NCI-H1436 treated with DMSO at 0.1 percent for 48 hours (cell line): ENCODE measurements at places on chromosomes 5 and 9.

DNA sequence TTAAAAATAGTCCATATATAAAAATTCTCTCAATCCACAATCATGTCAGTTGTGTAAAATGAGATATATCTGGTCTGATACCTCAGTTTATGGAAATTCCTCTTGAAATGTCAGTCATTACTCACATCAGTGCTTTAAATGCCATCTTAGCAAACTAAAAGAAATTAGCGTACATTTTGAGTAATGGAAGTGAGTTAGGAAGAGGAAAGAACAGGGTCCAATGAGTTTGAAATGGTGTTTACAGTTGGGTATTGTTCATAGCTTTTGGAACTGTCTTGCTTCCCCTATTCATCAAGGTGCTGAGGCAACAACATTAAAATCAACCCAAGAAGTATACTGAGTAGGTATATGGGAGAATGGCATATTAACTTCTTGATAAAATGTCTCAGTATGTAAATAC lies 8.7 kb upstream of the MTX3 start:
- no peak for DNase-seq

- no peak for DNase-seq
Observed at GRCh38 chr5:33769196-33769595, 122.6 kb downstream of the ADAMTS12 start.

- no peak for DNase-seq
Observed at GRCh38 chr9:118561051-118561450, 808.2 kb downstream of the BRINP1 start.

GRCh38 chr9:726005-726404 lies 115.5 kb upstream of the DMRT1 start:
- no peak for DNase-seq

DNA sequence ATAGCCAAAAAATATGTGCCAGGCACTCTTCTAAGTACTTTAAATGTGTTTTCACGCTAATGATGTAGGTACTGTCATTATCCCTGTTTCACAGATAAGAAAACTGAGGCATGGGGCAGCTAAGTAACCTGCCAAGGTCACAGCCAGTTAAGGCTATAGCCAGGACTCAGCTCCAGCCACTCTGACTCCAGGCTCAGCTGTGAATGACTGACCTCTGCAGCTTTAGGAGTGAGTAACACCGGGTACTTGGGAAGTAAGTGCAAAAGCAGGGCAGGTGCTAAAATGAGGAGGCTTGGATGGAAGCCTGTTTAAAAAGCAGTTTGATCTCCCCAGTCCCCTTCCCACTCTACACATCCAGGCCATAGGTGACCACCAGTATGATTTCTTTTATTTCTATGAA lies 10.6 kb upstream of the SHC3 start:
- DNase-seq: no peak

- DNase-seq: no peak
Observed at GRCh38 chr5:43658509-43658908, 55.5 kb downstream of the NNT start.

- DNase-seq: no peak
Observed at GRCh38 chr5:37840053-37841034, 503 bp upstream of the GDNF start.

DNA sequence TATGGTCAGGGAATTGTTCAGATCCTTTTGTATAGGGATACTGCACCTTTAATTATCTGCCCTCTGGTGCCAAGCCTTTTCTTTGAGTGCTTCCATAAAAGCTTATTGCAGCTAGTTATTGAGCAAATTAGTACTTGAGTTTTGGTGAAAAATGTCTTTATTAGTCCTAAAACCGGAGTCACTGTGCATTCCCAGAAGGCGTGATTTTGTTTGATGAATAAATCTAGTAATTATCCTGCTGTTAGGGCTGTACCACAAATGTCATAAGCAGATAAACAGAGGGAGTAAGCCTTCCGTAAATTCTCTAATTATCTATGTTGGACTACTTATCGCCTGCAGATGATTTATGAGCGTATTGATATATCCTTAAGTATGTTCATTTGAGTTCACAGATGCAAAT lies 620.7 kb upstream of the ARRDC3 start:
- peak; percentile 33 for DNase-seq

DNA sequence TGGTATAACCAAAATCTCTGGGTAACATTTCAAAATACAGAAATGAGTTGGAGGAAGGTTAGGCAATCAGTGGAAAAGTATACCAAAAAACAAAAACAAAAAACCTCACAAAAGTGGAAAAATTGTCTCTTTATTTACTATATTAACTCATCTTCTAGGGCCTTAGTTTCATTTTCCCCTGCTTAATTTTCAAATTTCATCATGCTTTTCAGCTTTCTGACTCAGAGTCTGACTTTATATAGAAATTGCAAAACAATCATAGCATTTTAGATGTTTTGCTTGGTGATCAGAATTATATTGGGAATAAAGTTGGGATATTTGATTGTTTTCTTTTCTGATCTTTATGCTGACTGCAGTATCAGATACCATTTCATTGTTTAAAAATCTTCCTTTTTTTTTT lies 257.0 kb upstream of the PRR16 start:
- no peak for DNase-seq

DNA sequence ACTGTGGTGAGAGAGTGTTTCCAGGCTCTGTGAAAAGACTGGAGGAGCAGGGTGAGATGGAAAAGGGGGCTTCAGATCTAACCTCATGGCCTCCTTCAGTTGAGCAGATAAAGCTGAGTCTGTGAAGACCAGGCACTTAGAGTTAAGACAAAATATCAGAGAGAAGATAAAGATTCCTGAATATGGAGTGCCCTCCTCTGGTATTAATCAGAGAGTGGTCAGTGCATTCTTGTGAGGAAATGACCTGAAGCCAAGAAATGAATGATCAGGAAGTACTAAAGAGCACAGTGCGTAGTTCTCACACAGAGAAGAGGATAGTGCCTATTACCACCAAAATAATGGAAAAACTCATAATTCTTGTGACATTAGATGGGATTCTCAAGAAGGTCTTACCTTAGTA lies 1417.0 kb upstream of the ACO1 start:
- DNase-seq: no peak

GRCh38 chr9:38068701-38069628 lies at the start of gene SHB:
Gene SHB (minus strand): TSS chr9:38069227. CDS start chr9:38068645, 582 bp downstream.
- no peak for DNase-seq

DNA sequence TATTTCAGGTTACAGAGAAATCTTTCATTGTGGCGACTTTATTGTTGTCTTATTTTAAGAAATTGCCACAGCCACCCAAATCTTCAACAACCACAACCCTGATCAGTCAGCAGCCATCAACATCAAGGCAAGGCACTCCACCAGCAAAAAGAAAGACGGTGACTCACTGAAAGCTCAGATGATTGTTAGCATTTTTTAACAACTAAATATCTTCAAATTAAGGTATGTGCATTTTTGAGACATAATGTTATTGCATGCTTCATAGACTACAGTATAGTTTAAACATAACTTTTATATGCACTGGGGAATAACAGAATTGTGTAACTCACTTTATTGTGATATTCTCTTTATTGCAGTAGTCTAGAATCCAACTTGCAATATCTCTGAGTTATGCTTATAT lies 263.4 kb downstream of the TMEM232 start:
- no peak for DNase-seq

- peak; percentile 70 for DNase-seq
Observed at GRCh38 chr9:90095682-90096081, 490.9 kb downstream of the GADD45G start.

DNA sequence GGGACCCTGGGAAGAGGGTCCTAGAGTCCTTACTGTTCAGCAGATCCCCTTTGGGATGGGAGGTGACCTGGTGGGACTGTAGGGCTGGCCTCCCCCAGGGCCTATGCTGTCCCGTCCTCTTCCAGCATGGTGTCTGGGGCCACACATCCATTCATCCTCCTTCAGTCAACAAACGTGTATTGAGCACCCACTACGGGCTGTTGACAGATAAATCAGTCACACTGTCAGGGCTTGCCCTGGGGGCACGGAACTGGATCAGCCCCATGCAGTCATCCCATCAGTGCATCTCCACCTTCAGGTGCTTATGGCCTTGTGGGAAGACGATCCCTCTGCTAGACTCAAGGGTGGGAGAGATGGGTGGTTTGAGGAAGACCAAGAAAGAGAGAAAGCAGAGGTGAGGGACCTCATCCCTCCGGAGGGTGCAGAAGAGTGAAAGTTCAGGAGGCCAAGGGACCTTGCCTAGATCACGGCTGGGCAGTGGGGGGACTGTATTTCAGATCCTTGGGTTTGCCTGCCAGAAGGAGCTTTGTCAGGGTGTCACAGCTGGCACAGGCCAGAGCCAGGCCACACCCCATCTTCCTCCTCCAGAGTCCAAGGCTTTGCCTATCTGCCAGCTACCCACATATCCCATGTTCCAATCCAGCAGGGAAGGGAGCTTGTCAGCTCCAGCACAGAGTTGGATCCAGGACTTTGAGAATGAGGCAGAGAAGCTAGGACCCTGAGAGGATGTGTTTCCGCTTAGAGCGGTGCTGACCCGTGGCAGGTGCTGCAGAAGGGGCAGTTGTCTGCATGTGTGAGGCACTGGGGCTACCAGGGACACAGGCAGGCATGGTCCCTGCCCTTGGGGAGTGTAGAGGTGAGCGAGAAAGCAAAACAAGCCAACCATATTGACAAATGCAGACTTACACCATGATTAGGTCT lies 30.5 kb downstream of the COL27A1 start:
- DNase-seq: no peak

GRCh38 chr5:73327908-73328455 lies 120.6 kb downstream of the FOXD1 start:
- no peak for DNase-seq

GRCh38 chr5:147911427-147911826 lies 5.1 kb upstream of the C5orf46 start:
- DNase-seq: no peak

DNA sequence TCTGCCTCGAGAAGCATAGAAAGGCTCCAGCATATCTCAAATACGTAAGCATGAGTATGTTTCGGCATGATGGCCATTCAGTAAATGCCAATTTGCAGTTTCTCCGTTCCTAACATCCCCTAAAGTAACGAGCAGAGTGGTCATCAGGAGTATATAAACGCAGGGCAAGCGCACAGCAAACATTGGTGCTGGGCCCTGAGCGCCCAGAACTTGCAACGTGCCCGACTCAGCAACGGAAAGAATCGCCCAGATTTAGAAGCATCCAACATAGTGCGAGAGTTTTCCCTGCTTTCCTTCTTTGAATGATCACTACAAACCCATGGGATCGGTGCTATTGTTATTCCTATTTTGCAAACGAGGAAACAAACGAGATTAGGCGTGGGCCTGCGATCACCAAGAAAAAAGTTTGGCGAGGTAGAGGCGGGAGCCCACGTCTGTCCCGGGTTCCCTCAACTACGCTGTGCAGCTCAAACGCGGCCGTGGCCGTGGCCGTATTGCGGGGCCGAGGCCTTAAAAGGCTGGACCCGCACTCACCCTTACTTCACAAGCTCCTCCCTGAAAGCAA lies 505 bp downstream of the RPS14 start:
- DNase-seq: no peak

DNA sequence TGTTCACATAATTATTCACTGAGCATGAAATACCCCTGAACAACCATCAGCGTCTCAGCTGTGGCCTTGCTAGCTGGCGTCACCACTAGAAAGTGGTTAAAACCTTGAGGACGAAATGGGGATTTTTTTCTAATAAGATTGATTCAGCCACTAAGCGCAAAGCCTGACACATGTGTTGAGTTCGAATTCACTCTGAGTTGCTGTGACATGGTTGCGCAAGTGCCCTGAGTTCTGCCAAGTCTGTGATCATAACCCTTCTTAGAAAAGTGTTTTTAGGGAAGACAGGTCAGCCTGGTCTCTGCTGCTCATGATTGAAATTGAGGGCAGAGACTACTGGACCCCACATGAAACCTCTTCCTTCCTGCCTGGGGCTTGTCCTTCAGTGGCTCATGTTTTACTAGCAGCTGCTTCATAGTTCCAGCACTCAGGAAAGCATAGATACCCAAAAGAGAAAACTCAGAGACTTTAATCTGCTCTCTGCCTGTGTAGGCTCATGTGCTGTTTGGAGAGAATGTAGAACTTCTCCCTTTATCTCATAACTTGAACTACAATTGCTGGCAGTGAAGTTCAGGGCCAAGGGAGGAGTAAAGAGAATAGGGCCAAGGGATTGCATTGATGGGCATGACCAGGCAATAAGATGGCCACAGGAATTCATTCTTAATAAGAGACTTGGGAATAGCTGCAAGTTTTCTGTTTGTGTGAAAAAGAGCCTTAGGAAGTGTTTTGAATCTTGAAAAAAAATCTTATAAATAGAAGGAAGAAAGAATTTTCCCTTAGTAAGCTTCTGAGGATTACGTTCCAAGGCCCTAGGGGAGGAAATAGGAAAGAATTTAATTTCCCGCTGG lies 66.8 kb upstream of the CXCL14 start:
- DNase-seq: no peak

GRCh38 chr5:19660679-19661078 lies 327.3 kb downstream of the CDH18 start:
- DNase-seq: no peak

DNA sequence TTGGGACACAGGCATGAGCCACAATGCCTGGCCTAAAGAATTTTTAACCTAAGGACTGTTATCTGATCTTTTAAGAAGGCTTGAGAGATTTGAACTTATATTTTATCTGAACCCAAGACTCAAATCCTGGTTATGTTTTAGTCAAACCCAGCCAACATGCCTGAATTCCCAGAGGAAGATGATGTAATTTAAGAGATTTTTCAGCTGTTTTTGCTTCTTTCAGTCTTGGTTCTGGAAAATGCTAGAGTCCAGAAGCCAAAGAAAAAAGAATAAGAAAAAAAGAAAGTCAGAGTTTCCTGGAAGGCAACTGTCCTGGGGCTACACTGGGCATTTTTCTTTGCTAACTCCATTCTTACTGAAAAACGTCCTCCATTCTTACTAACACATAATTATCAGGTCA lies 85.8 kb downstream of the SNX18 start:
- no peak for DNase-seq

DNA sequence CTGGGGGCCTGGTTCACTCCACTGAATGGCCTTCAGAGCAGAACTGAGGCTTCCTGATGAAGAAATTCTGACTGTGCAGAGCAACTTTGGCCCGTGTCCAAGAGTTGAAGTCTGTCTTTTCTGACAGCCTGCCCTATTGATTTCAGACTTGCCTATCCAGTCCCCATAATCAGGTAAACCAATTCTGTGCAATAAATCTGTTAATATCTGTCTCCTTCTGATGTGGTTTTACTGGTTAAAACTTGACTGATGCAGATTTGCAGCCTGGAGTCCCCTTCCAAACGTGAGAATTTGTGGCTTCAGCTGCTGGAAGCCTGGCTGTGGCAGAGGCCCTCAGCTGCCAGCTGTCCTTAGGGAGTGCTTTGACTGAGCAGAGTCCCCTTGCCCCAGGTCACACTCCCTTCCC lies 283.9 kb upstream of the ANKRD55 start:
- DNase-seq: no peak

GRCh38 chr5:174020928-174021304 lies 24.6 kb upstream of the NSG2 start:
- no peak for DNase-seq

DNA sequence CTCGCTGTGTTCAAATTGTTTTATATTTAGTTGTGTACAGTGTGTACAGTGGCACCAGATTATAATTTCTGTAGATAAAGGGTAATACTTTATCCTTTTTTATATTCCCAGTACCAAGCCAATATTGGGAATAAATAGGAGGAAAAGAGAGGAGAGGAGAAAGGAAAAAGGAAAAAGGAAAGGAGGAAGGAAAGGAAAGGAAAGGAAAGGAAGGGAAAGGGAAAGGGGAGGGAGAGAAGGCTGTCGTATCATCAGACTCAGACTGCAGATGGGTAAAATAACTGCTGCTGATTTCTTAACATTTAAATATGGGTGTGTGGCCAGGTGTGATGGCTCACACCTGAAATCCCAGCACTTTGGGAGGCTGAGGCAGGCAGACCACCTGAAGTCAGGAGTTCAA lies 51.0 kb downstream of the C5orf22 start:
- DNase-seq: no peak
